ENCODE measurements at places on chromosomes 12 and 14. TPM values are rescaled to one million over a fixed set of nuclear protein-coding genes. Genes with fewer than 3 reads are reported as not detected.

DNA sequence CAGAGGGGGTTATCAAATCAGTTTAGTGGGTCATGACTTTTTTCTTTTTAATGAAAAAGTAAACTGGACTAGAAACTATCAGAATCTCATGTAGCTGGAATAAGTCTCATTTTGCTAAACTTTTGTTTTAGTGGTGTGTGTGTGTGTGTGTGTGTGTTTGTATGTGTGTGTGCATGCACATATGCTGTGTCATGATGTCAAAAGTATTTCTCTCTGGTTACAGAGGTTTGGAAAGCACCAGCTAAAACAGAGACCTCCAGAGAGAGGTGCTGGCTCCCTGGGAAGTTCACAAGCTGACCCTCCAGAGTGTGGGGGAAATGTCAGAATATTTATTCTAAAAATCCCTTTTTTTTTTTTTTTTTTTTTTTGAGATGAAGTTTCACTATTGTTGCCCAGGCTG lies 114.7 kb downstream of the LGMN start:
- no peak for DNase-seq

DNA sequence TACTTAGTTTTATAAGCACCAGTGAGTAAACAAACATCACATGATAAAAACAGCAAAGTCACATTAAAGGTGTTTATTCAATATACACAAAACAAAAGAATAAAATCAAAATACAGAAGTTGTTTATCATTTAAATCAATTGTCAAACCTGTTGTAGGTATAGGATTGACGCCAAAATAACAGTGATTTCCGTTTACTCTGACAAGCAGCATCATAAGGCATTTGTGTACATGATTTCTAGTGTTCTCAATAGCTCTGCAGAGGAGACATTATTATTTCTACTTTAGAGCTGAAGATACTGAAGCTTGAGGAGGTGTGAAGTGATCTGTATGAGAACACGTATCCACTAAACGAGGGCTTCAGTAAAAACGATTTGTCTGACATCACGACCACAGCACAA lies 171.9 kb downstream of the CCDC59 start:
- DNase-seq, result no peak

The GALNT4 gene
- polyA plus RNA-seq, result 3.6 TPM

- no peak for DNase-seq
Measured at GRCh38 chr12:30756074-30756473, 1.3 kb upstream of the CAPRIN2 start.

DNA sequence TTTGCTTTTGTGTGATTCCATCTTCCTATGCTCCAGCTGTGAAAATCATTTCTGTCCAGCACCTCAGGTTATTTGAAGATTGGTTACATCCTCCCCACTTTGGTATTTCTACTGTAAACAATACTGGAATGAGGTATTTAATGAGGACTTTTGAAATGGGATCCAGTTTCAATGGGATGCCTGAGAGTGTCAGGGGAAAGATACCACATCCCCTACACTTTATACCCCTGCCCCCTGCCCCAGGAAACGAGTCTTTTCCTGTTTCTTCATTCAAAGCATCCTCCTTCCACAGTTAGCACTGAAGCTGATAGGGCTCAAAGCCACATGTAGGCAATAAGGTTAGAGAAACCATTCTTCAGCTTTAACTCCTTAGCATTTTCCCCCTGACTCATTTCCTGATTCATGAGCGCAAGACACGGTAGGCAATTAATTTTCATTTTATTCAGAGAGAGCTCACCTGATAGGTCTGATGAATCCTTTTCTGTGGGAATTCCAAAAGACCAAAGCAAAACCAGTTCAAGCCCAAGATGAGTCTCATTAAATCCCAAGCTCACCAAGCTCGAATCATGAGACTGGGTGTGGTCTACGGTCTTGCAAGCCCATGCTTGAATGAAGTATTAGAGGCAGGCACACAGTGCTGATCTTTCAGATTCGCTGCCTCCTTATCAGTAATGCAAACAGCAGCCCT lies 143.6 kb upstream of the CRY1 start:
- DNase-seq, result no peak

- DNase-seq, result no peak
Measured at GRCh38 chr12:107778383-107779025, 4.0 kb downstream of the ASCL4 start.

- no peak for DNase-seq
Measured at GRCh38 chr12:116838365-116838764, 42.9 kb downstream of the HRK start.

The BEGAIN gene
- 1.8 TPM for polyA plus RNA-seq

- DNase-seq, result no peak
Measured at GRCh38 chr14:21978999-21979314, 305.3 kb upstream of the OR4E1 start.

The KERA gene
- polyA plus RNA-seq, result 0.09 TPM

DNA sequence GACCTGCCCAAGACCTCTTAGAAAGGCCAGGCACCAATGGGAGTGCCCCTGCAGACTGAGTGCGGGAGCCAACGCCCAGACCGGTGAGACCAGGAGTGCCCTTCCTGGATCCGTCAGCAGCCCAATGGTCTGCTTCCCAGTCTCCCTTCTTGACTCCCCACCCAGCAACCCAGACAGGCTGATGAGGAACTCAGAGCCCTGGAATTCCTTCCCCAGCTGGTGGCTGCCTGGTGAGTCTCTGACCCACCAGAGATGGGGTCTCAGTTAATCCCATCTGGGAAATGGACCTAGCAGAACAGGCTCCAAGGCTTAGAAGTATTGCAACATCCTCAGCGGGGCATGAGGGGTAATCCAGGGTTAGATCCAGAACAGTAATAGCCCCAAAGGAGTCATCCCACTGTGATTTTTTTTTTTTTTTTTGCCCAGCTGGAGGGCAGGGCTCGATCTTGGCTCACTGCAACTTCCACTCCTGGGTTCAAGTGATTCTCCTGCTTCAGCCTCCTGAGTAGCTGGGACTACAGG lies 1.5 kb upstream of the RASAL1 start:
- DNase-seq, result no peak

DNA sequence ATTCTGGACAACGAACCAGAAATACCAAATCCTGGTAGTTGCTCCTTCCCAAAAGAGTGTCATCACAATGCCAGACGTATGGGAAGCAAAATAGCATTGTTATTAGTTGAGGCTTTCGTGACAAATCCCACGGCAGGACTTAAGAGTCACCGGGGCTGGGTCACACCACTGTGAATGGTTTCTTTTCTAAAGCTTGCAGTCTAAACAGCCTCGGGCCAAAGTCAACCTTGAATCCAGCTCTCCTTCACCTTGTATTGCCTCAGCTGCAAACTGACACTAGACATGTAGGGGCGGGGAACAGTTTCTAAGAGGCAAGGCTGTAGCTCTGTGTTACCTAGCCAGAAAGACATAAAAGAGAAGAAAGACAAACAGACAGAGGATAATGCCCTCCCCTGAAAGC lies 734.8 kb downstream of the MED13L start:
- no peak for DNase-seq

The CARMIL3 gene
- 0.33 TPM for polyA plus RNA-seq

The FAM234B gene
- polyA plus RNA-seq, result 3.1 TPM

The DPPA3 gene
- polyA plus RNA-seq, result not detected

DNA sequence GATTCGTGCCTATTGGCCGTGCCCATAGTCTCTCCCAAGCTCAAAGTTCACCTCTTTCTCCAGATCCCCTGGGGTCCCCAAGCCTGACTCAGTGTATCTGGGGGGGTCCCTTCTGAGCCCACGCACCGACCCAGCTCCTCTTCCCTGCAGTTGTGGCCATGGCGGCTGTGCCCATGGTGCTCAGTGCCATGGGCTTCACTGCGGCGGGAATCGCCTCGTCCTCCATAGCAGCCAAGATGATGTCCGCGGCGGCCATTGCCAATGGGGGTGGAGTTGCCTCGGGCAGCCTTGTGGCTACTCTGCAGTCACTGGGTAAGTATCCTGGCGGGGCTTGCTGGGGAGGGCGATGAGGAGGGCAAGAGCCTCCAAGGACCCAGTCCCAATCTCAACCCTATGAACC lies 5.1 kb downstream of the IFI27 start:
- DNase-seq, result no peak

DNA sequence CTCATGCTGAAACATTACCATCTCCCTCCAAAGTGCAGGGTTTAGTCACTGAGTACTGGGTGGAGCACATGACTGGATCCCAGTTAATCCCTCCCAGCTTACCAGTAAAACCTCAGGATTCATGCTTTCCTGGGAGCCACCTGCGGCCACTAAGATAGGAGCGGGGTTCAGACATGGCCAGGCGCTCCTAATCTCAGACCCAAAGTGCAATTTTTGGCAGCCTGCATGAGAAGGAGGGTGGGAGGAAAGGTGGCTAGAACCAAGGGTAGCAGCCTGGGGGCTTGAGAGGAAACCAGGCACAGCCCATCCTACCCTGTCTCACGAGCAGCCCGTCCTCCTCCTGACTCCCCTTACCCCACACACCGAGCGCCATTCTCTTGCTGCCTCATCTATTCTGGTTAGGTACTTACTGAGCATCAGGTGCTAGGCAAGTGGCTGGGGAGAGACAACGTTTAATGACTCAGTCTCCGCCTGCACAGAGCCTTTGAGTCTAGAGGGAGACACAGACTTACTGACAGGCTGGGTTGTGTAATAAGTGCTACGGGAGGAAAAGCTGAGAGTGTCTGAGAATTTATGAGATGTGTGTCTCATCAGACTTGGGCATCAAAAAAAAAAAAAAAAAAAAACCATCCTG lies 9.9 kb downstream of the GPRC5A start:
- DNase-seq, result no peak

The KLHDC1 gene
- 4.2 TPM for polyA plus RNA-seq

- DNase-seq, result no peak
Measured at GRCh38 chr14:96189281-96189711, 15.3 kb upstream of the BDKRB2 start.

Data from urinary bladder (tissue), 4 donors.